ENCODE measurements at places on chromosomes 2 and 18. TPM values are rescaled to one million over a fixed set of nuclear protein-coding genes. Genes with fewer than 3 reads are reported as not detected.

GRCh38 chr2:211439011-211439410, 882.6 kb downstream of the CPS1 start:
- no peak for DNase-seq

GRCh38 chr2:44906972-44907371, 34.5 kb upstream of the SIX3 start:
- no peak for DNase-seq

RBKS gene
- polyA plus RNA-seq = 1.1 TPM

PCARE gene
- not detected for polyA plus RNA-seq

DNA sequence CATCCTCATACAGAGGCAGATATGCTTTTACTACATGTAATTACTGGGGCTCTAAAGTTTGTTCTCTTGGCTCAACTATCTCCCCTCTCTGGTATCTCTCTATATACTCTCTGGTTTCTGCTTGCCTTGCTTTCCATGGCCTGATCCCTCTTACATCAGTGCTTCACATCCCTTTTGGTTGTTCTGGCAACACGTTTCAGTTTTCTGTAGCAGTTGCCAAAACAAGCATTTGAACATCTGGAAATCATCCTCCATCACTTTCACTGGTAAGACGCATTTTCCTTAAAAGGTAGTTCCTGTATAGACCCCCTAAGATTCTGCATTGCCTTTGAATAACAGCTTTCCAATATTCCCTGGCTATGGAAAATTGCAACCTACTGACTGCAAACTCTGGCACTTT, 25.9 kb downstream of the COL5A2 start:
- DNase-seq = peak; percentile 89

NEUROD1 gene
- not detected for polyA plus RNA-seq

- no peak for DNase-seq
These were observed 9.4 kb upstream of the TACR1 start for GRCh38 chr2:75208738-75209137.

- no peak for DNase-seq
These were observed 112.0 kb upstream of the TEKT4 start for GRCh38 chr2:94759211-94759610.

HTR2B gene
- 0.23 TPM for polyA plus RNA-seq

GNAL gene
- polyA plus RNA-seq = 0.11 TPM

COLEC12 gene
- 0.83 TPM for polyA plus RNA-seq

VAPA gene
- 164 TPM for polyA plus RNA-seq

- DNase-seq = peak; percentile 85
These were observed 86.6 kb upstream of the CAVIN2 start for GRCh38 chr2:191933307-191934105.

TEKT4 gene
- not detected for polyA plus RNA-seq

PSMA8 gene
- not detected for polyA plus RNA-seq

IL36A gene
- polyA plus RNA-seq = not detected

GRCh38 chr18:54883816-54884604, 55.7 kb downstream of the RAB27B start:
- DNase-seq = peak; percentile 25

DYSF gene
- 0.09 TPM for polyA plus RNA-seq

GRCh38 chr2:95709831-95710230, 118.0 kb downstream of the TRIM43 start:
- no peak for DNase-seq

DNA sequence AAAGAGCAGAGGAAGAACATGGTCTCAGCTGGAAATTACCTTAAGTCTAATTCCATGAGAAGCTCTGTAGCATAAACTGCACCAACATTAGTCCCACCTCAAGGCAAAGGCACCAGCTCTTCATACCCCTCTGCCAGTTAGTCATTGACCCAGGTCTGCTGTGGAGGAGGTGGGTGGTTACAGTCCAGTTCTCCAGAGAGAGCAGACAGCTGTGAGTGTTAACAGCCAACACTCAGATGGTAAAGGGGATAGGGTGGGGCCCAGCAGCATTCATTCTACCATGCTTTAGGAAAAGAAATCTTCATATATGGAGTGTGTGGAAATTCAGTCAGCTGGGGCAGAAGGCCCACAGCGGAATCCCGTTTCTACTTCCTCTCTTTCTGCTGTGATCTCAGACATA, 159.7 kb upstream of the FBXO11 start:
- no peak for DNase-seq

DNA sequence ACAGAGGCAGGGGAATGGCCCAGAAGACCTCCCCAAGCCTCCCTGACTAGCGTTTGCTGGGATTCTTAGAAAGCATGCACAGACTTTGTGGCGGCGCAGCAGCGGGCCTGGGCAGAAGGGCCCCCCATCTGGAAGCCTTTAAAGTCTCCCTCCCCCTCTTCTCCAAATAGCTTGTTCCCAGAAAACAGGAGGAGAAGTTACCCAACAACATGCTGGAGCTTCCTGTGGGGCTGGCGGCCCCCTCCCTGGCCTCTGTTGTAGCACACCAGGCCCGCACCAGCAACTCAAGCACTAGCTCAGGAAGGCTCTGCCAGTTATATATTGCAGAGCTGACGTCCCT, 334.8 kb downstream of the DYSF start:
- no peak for DNase-seq

EML6 gene
- 0.19 TPM for polyA plus RNA-seq

DSG1 gene
- not detected for polyA plus RNA-seq

GRCh38 chr2:225378984-225379383, 20.5 kb upstream of the NYAP2 start:
- DNase-seq = no peak

GREB1L gene
- polyA plus RNA-seq = 0.01 TPM

DNA sequence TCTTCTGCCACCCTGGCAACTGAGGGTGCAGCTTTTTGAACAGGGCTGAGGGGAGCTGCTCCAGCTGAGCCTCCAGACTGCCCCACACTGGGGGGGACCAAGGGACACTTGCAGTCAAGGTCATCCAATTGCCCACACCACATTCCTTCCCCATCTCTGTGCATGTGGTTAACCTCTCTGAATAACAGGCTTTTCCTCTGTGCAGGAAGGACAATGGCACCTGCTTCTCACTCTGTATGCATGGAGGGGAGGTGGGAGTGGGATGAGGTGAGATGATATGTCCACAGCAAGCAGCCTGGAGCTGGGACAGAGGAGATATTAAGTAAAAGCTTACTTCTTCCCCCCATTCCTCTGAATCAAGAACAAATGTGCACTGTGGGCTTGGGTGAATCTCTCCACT, 39.1 kb upstream of the TEX51 start:
- no peak for DNase-seq

DCDC2C gene
- polyA plus RNA-seq = not detected

FSIP2 gene
- 0.02 TPM for polyA plus RNA-seq

ABCG5 gene
- polyA plus RNA-seq = not detected

GRCh38 chr2:54274781-54275242, 18.8 kb upstream of the TSPYL6 start:
- peak; percentile 87 for DNase-seq

PKP4 gene
- polyA plus RNA-seq = 20.1 TPM

GRCh38 chr2:100891906-100892642, 72.1 kb downstream of the NPAS2 start:
- DNase-seq = peak; percentile 67

CD28 gene
- polyA plus RNA-seq = not detected

TDRD15 gene
- not detected for polyA plus RNA-seq

DNA sequence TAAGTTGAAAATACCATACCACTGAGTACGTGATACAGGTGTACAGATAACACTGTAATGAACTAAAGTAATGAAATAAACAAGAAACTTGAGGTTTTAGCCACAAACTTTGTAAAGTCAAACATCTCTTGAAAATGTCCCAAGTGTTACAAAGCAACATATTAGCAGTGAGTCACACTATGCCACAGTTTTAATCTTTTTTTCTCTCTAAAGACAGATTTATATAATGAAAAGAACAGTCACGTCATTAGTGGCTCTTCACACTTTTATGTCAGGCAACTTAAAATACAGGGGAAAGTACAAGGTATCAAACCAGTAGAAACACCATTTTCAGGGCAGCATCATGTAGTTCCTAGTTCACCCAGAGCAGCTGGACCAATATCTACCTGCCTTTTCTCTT, 42.1 kb downstream of the RAPH1 start:
- peak; percentile 32 for DNase-seq

- DNase-seq = no peak
These were observed 1033.2 kb upstream of the NXPH2 start for GRCh38 chr2:139813340-139813739.

- peak; percentile 27 for DNase-seq
These were observed 28.9 kb upstream of the IER3IP1 start for GRCh38 chr18:47204908-47205522.

- DNase-seq = no peak
These were observed 23.3 kb downstream of the TNFAIP6 start for GRCh38 chr2:151380580-151381235.

PPP1R1C gene
- polyA plus RNA-seq = 0.34 TPM

- no peak for DNase-seq
These were observed 825 bp downstream of the THUMPD2 start for GRCh38 chr2:39778233-39778632.

GRCh38 chr2:2689306-2689705, 358.2 kb upstream of the MYT1L start:
- no peak for DNase-seq

GRCh38 chr2:216715402-216715974, 20.1 kb upstream of the IGFBP5 start:
- no peak for DNase-seq

DNA sequence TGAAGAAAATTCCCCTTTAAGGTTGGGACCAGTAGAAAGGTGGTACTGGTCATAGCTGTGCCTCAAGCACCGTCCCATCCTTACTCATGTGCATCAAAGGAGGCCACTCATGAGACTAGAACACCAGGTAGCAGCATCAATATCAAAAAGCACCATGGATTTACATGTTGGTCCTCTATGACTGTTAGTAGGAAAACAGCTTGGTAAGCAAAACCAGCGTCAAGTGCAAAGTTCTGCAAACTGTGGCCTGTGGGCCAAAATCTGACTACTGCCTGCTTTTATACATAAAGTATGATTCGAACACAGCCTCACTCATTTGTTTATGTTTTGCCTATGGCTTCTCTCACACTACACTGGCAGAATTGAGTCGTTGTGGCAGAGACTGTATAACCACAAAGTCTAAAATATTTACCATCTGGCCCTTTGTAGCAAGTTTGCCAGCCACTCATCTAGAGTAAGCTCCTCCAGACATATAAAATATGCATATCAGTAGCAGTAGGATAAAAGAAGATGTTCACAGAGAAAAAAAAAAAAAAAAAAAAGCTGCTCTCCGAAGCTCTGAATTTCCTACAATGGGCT, 119.7 kb upstream of the CTNNA2 start:
- DNase-seq = no peak

DNA sequence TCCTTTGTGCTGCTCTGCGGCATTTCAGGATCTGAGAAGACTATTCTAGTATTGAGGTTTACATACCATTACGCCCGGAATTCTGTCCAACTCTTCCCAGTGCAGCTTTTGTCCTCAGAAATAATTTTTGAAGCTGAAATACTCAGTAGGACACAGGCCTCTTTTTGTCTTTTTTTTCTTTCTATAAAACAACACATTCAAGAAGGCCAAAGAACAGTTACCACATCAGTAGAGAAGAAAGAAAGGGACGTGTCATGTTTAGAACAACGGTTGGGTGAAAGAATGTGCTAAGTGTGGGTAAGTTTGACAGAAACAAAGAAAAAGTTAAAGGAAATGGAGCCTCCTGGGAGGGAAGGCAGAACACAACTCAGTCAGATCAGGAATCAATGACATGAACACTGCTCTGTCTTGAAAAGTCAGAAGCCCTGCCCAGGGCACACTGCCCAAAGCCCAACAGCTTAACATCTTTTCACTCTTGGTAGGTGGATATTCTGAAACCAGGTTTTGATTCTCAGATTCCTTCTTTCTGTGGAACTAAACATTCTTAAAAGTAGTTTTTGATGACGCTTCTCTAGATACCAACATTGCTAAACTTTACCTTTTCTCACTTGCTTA, 198.6 kb upstream of the CWC22 start:
- no peak for DNase-seq

DNA sequence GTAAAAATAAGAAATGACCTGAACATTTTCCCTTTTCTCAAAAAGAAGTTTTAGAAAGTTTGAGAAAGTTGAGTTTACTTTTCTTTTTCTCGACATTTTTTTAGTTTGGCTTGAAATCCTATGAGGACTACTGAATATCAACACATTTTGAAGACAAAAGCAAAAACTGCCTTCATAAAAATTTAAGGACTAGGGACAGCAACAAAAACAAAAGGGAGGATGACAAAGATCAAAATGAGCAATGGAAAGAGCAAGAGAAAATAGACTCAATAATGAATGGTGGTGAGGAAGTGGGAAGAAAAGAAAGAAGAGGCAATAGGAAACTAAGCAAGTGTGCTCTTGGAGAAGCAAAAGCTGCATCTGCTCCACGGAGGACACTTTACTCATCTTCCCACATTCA, 82.5 kb downstream of the ABCA12 start:
- no peak for DNase-seq

GRCh38 chr2:37324536-37324785, 172 bp downstream of the PRKD3 start:
- DNase-seq = peak; percentile 74

GRCh38 chr2:166179201-166179600, 51.4 kb upstream of the SCN1A start:
- DNase-seq = peak; percentile 35

SPC25 gene
- polyA plus RNA-seq = 7.1 TPM

DNA sequence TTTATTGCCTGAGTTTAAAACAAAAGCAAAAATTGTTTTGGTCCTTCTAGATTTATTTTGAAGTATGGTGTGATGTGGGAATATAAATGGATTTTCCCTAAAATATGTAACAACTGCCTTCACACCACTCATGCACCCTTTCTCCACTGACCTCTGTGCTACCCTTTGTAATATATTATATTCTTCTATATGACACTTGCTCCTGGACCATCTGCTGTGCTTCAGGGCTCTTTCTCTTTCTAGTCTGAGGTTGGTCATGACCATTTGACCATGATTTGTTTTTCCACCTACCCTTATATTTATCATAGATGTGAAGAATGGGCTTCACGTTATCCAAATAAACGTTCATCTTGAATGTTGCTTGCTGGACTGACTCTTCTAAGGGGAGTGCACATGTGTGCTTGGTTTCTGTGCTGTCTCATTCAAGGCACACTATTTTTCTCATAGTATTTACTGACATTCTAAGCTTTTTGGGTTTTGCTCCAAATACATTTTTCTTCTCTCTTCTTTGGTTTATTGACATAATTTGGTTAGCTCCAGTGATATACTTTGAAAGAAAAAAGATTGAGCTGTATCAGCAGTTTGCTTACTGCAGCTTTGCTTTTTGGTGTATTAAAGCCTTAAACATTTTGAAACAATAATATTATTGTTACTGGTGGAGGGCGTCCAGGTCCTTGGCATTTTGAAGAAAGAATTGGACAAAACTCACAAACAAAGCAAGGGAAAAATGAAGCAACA, 61.8 kb downstream of the VWA3B start:
- DNase-seq = no peak

PROKR1 gene
- polyA plus RNA-seq = not detected

GRCh38 chr2:233435436-233436190, 81.3 kb downstream of the DGKD start:
- no peak for DNase-seq

CCDC150 gene
- polyA plus RNA-seq = 4.3 TPM

GRCh38 chr2:46874236-46874929, 41.2 kb downstream of the MCFD2 start:
- peak; percentile 67 for DNase-seq

SERPINB10 gene
- polyA plus RNA-seq = not detected

Data from IMR-90 (cell line).